T-cell (primary cell): ENCODE measurements at places on chromosomes 1 and 21. TPM values are rescaled to one million over a fixed set of nuclear protein-coding genes. Genes with fewer than 3 reads are reported as not detected.

Gene OR2L8
- not detected for total RNA-seq

Gene PGLYRP4
- total RNA-seq = not detected

Gene CHML
- 12.4 TPM for total RNA-seq

Gene TMEM125
- not detected for total RNA-seq

GRCh38 chr1:93753791-93754763 is 72.4 kb upstream of the BCAR3 start:
- DNase-seq = no peak
